ENCODE measurements at places on chromosomes 3 and 15. TPM values are rescaled to one million over a fixed set of nuclear protein-coding genes. Genes with fewer than 3 reads are reported as not detected.

DNA sequence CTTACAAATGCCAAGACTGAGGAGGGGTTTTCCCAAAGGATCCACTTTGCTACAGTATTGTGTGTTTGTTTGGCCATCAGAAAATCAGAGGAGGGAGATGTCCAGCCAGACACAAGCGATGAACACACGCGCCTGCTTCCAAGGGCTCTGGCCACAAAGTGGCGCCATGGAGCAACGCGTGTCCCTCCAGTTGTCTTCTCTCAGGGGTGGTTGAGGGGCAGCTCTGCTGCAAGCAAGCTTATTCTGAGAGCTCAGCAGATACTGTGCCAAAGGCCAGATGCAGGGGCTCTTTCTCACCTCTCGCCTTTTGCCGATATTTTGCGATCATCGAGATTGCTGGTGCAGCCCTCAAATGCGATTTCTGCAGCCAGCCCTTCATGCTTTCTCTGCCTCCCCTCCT, 88.9 kb upstream of the OSBPL11 start:
- DNase-seq: no peak

DNA sequence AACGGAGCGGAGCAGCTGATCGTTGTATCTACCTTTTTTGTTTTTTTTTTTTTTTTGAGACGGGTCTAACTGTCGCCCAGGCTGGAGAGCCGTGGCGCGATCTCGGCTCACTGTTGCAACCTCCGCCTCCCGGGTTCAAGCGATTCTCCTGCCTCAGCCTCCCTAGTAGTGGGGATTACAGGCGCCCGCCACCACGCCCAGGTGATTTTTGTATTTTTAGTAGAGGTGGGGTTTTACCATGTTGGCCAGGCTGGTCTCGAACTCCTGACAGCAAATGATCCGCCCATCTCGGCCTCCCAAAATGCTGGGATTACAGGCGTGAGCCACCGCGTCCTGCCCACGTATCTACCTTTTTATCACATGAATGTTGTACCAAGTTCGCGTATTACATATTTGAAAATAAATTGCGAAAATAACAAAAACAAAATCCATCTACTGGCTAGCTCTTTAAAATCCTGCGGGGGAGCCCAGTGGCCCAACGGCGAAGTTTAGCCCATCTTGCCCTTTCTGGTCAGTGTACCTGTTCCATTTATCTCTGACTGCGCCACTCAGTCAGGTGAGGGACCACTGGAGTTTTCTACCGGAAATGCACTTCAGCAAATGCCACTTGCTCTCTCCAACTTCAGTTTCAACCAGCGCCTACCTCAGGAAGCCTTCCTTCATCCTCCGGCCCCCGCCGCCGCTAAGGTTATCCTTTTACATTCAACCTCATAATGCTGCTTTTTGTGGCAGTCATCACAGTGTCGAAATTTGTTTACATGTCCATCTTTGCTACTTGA, 1.2 kb upstream of the EIF3J start:
- DNase-seq: no peak

MORC1 gene
- 0.05 TPM for polyA plus RNA-seq

EOMES gene
- 2.2 TPM for polyA plus RNA-seq

METTL6 gene
- 13.0 TPM for polyA plus RNA-seq

KY gene
- polyA plus RNA-seq: 0.34 TPM

DNA sequence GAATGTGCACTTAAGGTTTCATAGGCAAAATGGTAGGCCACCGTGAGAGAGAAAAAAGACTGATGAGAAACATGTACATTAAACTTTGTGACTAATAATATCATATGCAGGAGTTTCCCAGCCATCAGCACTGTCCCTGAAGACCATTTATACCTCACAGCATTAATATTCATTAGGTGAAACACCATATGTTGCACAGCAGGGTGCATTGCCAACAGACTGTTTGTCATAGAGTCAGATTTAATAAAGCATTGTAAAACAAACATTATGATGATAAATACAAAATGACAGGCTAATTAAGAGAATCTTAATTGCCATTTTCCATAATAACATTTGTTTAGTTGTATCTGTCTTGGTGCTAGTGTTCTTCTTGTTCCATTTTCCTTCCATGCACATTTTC, 578.3 kb downstream of the EPHA3 start:
- DNase-seq: no peak

CDC25A gene
- polyA plus RNA-seq: 1.4 TPM
